Jurkat, Clone E6-1 (cell line): ENCODE measurements at places on chromosomes 2 and 18.
A peak's percentile ranks its signal among the peaks of the same experiment; 100 is the strongest.

DNA sequence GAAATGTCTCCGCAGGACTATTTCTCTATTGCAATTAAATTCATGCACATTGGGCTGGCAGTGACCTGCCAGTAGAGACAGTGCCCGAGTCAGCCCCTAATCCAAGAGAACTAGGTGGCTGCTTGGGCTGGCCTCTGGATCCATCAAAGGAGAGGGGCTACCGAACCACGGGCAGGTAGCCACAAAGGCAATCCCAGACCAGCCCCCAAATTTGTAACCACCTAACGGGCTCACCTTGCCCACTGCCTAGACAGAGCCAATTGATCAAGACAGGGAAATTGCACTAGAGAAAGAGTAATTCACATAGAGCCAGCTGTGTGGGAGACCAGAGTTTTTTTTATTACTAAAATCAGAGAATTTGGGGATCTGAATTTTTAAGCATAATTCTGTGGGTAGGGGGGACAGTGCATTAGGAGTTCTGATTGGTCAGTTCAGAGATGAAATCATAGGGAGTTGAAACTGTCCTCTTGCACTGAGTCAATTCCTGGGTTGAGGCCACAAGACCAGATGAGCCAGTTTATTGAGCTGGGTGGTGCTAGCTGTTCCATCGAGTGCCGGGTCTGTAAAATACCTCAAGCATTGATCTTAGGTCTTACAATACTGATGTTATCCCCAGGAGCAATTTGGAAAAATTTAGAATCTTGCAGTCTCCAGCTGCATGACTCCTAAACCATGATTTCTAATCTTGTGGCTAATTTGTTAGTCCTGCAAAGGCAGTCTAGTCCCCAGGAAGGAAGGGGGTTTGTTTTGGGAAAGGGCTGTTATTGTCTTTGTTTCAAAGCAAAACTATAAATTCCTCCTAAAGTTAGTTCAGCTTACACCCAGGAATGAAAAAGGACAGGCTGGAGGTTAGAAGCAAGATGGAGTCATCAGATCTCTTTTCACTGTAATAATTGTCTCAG is 260.4 kb upstream of the SP5 start:
- DNase-seq: no peak

DNA sequence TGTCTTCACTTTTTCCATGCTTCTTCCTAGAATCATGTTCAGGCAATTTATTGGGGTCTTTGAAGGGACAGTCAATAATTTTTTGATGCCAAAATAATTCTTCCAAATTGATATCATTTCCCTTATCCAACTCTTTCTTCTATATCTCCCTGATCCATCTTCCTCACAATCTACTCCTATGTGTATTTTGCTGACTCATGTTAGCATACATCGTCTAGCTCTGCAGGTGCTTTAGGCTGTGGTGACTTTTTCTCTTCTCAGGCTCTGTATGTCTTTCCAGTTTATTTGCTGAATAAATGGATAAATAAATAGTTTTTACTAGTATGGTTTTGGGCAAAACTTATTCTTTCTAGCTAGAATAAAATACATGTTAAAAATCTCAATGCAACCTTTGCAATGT is 1650.9 kb upstream of the TMEFF2 start:
- no peak for DNase-seq

GRCh38 chr18:77162580-77162979 is 30.0 kb upstream of the MBP start:
- no peak for DNase-seq

- DNase-seq: no peak
These were observed 664.1 kb downstream of the BCL11A start for GRCh38 chr2:59889305-59889704.

DNA sequence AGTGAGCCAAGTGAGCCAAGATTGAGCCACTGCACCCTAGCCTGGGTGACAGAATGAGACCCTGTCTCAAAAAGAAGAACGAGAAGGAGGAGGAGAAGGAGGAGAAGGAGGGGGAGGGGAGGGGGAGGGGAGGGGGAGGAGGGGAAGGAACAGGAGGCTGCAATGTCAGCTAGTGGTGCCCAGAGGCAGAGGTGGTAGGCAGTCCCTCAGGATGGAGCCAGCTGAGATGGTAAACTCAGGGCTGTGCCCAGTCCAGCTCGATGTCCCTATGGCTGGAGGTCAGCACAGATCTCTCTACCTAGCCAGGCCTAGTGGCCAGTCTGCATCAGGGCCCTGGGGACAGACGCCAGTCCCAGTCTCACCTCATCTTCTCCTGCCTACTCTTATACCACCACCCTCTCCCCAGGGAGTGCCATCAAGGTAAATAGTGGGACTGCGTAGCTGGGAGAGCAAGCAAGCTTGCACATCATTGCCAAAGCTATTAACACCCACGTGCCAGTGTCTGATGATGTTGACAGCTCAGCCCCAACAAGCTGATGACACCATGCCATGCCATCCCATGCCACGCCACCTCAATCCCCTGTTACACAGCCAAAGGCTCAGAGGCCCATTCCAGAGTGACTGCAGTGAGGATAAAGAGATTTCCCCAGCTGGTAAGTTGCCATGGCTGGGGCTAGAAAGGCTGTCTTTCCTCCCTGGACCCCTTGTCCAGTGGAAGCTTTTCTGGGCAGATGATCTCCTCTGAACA is 7.6 kb upstream of the PLB1 start:
- no peak for DNase-seq

DNA sequence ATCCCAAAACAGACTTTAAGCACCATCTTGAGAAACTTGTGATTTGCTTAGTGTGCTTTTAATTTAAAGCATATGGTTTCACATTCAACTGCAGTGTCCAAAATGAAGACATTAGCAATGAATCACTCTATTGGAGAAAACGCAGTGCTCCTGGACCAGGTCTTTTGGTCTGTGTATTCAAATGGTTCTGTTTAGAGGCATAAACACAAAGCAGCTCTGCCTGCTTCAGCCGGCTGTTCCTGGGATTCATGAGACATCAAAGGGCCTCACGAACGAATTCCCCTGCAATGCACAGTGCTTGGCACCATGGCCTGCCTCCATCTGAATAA is 117.1 kb upstream of the SP5 start:
- DNase-seq: no peak

GRCh38 chr2:239369631-239370161 is 31.1 kb downstream of the HDAC4 start:
- peak; percentile 95 for DNase-seq

DNA sequence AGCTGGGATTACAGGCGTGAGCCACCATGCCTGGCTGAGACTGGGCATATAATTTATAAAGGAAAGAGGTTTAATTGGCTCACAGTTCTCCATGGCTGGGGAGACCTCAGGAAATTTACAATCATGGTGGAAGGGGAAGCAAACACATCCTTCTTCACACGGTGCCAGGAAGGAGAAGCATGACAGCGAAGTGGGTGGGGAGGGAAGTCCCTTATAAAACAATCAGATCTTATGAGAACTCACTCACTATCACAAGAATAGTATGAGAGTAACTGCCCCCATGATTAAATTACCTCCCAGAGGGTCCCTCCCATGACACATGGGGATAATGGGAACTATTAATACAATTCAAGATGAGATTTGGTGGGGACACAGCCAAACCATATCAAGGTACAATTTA is 7.8 kb upstream of the LCLAT1 start:
- no peak for DNase-seq

- no peak for DNase-seq
These were observed 1006.9 kb upstream of the TMEFF2 start for GRCh38 chr2:193201583-193201982.

GRCh38 chr2:170969030-170969429 is 40.0 kb downstream of the GORASP2 start:
- DNase-seq: no peak

GRCh38 chr18:5097116-5097703 is 99.8 kb downstream of the AKAIN1 start:
- DNase-seq: no peak

DNA sequence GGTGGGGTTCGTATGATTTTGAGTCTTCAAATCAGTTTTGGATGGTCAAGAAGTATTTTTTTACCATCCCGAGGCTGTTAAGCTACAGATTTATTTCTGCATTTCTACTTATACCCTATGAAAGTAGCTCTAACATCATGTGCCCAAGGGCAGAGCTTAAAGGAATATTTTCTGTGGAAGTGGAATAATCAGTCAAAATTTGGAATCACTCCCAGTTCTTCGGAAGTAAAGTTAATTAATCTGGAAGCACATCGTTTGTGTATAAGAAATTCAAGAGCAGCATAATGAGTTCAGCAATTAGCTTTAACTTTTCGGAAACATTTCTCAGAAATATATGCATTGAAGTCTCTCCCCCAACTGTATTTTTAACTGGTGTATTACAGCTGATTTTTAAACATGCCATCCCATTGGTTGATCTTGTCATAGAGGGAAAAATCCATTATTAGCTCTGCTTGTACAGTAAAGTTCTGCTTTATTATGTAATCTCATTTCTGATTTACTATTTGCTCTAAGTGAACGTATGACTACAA is 510.1 kb downstream of the DCC start:
- no peak for DNase-seq

- peak; percentile 12 for DNase-seq
These were observed 112.2 kb downstream of the CEP192 start for GRCh38 chr18:13103366-13103765.

- DNase-seq: no peak
These were observed 120.3 kb upstream of the ACAA2 start for GRCh38 chr18:49933530-49934128.

GRCh38 chr2:136376211-136376610 is 258.3 kb upstream of the CXCR4 start:
- peak; percentile 55 for DNase-seq

DNA sequence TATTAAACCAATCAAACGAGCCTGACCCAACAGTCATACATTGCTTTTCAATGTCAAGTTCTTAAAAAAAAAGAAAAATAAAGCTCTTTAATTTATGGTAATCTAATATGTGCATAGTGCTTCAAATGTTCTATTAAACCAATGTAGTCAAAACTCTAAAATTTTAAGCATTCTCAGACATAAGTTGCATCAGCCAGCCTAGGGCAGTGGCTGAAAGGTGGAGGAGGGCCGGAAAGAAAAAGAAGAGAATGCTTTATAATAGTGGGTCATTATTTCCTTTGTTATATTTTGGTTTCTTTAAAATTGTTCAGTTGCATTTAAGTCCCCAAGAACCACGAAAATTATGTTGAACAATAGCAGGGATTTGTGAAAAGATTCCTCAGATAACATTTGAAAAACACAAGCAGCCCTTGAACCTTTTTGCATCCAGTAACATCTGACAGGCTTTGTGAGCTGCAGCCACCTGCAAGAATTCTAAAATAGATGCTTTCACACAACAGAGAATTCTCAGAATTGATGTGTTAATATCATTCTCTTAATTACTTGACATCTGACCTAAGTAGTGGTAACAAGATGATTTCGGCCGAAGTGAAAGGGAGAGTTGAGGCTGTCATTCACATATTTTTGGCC is 252.1 kb downstream of the CDCA7 start:
- DNase-seq: no peak

- DNase-seq: peak; percentile 60
These were observed 350.3 kb upstream of the HS6ST1 start for GRCh38 chr2:128668946-128669345.

GRCh38 chr2:231065966-231066365 is 9.3 kb downstream of the PSMD1 start:
- DNase-seq: no peak

GRCh38 chr2:46300406-46300832 is 3.2 kb downstream of the EPAS1 start:
- no peak for DNase-seq
